Iris pigment epithelial cell (primary cell): ENCODE measurements at places on chromosomes 13 and 19.
A peak's percentile ranks its signal among the peaks of the same experiment; 100 is the strongest.

GRCh38 chr19:14181906-14182305, 24.1 kb downstream of the ADGRL1 start:
- DNase-seq = no peak

DNA sequence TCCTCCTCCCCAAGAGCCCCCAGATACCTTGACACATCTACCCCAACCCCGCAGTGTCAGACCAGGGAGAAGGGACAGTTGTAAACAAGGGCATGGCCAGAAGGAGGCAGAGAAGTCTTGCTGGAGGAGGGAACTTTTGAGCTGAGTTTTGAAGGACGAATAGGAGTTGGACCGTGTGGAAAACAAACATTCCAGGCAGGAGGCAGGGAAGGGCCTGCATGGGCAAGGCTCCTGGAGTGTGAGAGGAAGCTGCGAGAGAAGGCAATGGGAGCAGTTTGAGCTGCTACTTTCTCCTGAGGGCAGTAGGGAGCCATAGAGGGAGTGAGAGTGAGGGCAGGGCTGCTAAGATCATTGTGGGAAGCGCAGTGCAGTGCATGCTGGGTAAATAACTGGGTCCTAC, 23.3 kb downstream of the IL12RB1 start:
- DNase-seq = no peak

- DNase-seq = no peak
Measured at GRCh38 chr13:53189162-53189561, 160.5 kb downstream of the OLFM4 start.

DNA sequence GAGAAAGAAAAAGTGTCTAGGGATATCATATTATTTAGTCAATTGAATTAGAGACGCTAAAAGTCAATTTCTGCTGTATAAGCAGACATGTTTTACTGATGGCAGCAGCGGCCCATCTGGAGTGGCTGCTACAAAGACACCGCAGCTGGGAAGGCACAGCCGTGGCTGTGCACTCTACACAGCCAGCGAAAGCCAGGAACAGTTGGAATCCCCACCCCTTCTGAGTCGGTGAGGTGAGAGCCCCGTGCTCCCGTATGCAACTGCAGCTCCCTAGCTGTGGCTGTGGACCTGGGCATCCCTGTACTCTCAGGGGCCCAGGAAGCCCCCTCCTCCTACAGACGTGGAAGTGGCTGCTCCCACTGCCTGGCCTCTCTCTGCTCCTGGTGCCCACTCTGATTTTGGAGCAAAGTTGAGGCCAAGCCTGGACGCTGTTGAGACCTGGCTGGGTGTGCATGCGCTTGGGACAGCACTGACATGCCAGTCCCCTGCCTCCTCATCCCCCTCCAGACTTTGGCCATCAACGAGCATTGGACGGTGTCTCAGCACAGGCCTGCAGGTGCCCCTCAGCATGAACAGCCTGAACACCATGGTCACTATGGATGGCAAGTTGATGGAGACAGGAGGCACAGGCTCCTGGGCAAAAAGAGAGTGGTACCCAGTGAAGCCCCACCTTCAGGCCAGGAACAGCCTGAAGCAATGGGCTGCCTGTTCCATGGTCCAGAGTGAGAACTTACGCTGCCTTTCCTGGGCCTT, 944.0 kb upstream of the MIR17HG start:
- no peak for DNase-seq

DNA sequence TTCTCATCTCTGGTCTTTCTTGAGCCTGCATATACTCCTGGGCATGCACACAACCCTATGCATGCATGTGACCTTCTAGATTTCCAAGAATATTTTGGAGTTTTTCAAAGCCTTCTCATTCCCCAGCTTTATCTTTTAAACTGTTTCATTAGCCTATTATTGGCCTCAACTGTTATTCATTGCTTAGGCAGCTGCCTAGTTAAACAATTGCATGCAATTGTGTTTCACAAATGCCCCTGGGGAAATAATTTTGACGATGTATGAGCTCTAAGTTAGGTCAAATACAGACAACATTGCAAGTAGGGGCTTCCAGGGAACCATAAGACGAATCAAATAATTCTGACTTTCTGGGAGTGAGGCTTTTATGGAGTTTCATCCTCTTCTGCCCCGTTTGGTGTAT, 2.3 kb upstream of the UPK1A start:
- DNase-seq = no peak

- DNase-seq = no peak
Measured at GRCh38 chr13:25136880-25137787, 35.0 kb downstream of the AMER2 start.

DNA sequence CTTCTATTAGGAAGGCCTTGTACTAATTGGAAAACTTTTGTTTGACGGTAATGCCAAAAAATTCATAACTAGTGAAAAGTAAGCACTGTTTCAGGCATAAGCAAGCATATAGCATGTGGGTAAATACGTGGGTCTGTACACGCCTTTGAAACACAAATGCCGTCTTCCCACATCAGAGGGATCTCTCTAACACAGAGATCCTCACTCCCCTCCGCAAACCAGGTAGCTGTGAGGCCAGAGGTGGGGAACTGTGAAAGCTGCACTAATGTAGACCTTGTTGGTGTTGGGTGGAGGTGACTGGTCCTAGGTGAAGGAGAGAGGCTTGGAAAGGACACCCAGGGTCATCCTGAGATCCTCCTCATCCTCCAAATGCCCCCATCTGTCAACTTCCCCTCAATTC, 16.0 kb upstream of the POU2F2 start:
- DNase-seq = no peak

DNA sequence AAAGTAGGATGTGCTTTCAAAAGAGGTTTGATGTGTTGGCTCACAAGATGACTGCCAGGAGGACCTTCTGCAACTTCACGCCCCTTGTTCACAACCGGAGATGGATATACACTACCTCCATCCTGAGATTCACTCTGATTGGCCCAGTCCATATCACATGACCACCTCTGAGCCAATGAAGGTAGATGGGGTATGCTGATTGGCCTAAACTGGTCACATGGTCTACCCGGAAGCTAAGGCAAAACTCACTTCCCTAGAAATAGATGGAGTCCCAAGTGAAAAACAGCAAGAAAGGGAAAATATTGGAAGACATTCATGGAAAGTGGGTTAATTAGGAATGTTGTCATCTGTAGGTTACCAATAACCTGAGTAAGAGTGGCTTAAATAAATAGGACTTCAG, 119.7 kb upstream of the MRI1 start:
- no peak for DNase-seq

DNA sequence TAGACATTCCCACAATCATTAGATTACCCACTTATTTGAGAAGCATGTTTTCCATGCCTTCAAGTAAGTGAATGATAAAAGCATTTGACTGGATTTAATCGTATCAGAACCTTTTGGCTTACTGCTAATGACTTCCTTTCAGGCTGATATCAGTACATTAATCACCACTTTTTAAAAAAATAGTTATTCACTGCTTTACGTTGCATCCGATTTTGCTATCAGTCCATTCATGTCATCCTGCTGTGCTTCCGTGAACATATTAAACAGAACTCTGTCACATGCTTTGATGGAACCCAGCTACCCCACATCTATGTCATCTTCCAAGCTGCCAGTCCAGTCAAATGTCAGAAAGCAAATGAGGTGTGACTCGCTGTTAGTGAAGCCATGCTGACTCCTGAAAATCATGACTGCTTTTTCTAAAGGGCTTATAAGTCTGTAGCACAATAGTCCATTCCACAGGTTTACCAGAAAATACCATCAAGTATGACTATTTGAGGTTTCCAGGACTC, 440.9 kb downstream of the IRS2 start:
- peak; percentile 84 for DNase-seq

DNA sequence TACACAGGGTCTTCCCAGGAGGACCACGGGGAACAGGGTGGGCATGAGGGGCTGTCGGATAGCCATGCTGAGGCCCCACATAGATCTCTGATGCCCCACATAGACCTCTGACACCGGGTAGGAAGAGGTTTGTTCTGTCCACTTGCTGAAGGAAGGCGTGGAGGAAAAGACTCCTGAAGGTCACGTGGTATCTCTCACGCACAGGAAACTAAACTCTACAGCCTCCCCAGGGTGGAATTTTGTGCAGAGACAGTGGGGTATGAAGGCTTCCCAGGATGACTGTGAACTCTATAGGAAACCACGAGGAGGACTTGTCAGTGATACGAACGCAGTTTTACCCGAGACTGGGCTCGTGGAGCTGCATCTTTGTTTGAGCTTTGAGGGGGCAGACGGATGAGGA, 2.8 kb downstream of the EVI5L start:
- DNase-seq = no peak

- DNase-seq = no peak
Measured at GRCh38 chr19:8618751-8619150, 8.2 kb upstream of the ADAMTS10 start.

DNA sequence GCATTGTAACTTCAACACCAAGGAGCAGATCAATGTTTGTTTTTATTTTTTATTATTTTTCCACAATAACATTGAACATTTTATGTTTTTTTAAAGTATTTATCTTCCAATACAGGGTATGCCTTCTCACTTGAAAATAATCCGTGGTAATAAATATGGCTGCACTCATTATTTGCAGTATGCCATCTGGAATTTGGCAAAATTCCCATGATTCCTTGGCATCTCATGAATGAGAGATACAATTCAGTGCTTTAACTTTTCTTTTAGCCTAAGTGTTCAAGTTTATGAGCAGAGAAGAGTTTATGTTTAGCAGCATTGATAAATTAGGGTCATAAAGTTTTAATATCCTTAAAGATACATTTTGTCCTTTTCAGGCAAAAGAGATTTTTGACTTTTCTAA, 1109.6 kb upstream of the ATXN8OS start:
- DNase-seq = no peak

GRCh38 chr13:97414392-97414791, 19.6 kb upstream of the RAP2A start:
- DNase-seq = no peak

DNA sequence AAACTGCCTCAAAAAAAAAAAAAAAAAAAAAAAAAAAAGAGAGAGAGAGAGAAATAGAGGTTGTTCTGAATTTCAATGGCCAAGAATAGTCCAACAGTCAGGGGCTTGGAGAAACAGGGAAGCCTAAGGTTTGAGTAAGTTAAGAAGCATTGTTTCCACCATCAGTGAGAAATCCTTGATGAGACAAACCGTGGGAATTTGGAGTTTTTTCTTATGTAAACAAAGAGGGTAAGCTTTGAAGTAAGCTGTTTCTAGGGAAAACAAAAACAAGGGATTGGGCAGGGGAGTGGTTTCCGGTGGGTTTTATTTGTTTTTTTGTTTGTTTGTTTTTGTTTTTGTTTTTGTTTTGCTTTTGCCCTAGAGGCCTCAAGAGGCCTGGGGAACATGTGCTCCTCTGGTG, 11.2 kb upstream of the ERVV-1 start:
- peak; percentile 10 for DNase-seq

GRCh38 chr19:8251025-8251472, 41.9 kb downstream of the CERS4 start:
- DNase-seq = no peak
